ENCODE measurements at places on chromosomes 6 and 20. TPM values are rescaled to one million over a fixed set of nuclear protein-coding genes. Genes with fewer than 3 reads are reported as not detected.
A peak's percentile ranks its signal among the peaks of the same experiment; 100 is the strongest.

DNA sequence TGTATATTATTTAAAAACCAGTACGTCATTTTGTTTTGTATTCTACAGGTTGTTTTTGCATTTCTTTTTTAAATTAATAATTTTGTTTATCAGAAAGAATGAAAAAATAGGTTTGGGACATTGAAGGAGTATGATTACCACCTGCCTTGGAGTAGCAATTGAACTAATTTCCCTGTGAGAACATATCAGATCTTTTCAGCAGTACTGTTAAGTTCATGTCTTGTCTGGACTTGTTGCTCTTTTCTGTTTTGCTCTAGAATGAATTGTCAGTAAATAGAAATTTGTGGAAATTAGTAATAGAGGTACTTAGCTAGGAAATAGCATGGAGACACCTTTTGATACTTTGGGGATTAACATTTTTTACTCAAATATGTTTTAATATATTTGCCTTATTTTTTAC lies 24.3 kb downstream of the HSF2 start:
- no peak for DNase-seq

Gene HLA-DRB5
- total RNA-seq: 23.9 TPM

Gene CRIP3
- total RNA-seq: not detected

GRCh38 chr6:35024551-35025054 lies 116.5 kb downstream of the TCP11 start:
- DNase-seq: no peak

DNA sequence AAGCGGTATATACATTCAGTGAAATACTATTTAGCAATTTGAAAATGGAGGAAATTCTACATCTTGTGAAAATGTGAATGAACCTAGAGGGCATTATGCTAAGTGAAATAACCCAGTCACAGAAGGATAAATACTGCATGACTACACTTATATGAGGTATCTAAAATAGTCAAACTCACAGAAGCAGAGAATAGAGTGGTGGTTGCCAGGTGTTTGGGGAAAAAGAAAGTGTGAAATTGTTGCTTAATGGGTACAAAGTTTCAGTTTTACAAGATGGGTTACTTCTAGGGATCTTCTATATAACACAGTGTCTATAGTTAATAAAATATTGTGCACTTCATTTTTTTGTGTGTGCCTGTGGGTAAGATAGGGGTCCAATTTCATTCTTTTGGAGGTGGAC lies 1152.0 kb downstream of the EPHA7 start:
- no peak for DNase-seq

DNA sequence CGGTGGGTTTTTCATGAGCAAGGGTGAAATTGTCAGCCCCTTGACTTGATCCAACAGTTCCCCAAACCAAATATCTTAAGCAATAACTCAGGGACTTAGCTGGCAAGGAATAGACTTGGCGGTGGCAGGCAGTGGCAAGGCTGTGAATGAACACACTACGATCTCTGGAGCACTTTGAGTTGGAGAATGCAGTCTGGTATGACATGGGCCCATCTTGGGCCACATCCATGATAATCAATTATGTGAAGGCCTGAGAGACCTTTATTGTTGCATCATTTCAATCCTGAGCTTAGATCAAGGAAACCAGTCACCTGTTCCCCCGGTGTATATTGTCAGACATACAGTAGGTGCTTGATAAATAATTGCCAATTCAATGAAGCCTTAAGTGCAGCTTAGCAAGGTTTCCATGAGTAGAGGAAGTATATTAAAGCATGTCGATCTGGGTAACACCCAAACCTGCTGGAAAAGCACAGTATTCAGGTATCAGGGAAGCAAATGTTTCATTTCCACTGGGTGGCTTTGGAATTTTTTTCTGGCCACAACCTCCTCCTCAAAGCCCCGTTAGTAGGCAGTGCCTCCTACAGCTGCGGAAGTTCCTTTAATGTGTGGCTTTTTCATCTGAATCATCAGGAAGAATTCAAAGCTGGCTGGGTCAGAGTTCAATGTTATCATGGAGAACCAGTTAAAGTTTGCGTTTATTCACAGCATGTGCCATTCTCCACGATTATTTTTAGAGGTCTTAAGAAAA lies 10.2 kb downstream of the CASS4 start:
- DNase-seq: no peak

- no peak for DNase-seq
These were observed 85.7 kb downstream of the DST start for GRCh38 chr6:56556751-56557540.

- no peak for DNase-seq
These were observed 460.9 kb downstream of the GJA1 start for GRCh38 chr6:121896363-121896762.

- DNase-seq: no peak
These were observed 178.9 kb upstream of the SULF2 start for GRCh38 chr20:47964149-47964548.

Gene IER3
- total RNA-seq: 31.3 TPM

- no peak for DNase-seq
These were observed 1.1 kb downstream of the TULP1 start for GRCh38 chr6:35511562-35511941.

DNA sequence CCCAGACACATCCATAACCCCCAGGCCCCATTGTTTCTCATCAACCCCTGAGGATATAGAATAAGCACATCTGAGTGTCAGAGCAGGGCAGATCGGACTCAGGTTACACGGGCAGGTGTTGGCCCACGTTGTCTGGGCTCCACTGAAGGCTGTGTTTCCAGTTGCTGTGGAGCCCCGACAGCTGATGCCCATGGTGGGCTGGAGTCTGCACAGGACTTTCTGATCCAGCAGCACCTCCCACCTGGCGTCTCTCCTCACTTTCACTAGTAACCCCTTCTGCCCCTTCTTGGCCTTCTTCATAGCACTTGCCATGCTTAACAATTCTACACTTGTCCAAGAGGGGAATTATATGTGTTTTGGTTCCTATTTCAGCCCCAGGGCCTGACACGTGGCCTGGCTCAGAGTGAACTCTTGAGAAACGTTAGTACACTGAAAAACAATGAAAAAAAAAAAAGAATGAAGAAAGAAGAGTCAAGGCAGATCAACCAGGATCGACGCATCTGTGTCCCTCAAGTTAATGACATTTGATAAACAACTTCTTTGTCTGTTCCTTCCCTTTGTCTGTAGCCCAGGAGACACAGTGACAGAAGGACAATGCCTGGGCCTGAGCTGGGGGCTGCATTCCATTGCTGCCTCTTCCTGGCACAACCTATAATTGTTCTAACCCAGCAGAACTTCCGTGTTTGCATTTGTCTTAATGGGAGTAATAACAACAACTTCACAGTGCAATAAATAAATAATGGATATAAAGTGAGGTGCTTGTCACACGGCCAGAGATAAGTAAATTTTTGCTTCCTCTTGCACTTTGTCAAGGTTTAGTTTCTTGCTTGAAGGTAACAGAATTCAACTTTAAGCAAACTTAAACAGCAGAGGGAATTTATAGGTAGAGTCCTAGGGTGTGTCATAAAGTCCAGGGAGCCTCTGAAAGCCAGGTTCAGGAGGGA lies 224.2 kb upstream of the SSTR4 start:
- DNase-seq: no peak

Gene ZC2HC1B
- not detected for total RNA-seq

Gene CCDC170
- total RNA-seq: 1.1 TPM

DNA sequence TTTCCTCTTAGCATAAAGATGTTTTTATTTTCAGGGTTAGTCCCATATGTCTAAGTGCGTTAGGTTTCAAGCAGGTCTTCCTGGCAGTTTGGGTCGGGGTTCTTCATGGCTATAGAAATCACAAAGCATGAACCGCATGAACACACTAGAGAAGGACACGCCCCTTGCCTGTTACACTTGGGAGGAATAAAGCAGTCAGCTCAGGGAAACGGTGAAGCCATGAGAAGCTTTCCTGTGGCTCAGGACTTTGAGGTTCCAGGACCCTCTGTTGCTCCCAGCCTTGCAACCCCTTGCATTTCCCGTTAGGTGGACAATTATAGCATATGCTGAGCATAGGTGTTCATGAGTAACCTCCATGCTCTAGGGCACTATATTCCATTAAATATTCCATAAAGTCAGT lies 96.7 kb downstream of the SYCP2 start:
- peak; percentile 72 for DNase-seq

DNA sequence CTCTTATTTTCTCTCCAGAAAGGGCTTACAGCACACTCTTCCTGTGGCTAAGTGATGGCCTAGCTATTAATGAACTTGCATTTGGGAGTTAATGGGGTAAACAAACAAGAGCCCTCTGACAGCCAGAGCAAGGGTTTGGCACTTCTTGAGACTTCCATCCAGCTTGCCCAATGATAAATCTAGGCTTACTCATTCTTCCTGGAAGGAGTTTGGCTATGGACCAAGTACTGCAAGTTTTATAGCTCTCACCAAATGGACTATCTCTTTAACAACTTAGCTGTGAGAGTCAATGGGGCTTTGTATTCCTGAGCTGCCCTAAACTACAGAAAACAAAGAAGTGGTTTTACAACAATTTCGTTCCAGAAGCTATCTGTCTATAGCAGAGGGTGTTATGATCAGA lies 16.7 kb upstream of the PI3 start:
- DNase-seq: no peak

GRCh38 chr20:36008461-36009035 lies 40.2 kb downstream of the CNBD2 start:
- DNase-seq: no peak

Gene ADGRB3
- 0.39 TPM for total RNA-seq

DNA sequence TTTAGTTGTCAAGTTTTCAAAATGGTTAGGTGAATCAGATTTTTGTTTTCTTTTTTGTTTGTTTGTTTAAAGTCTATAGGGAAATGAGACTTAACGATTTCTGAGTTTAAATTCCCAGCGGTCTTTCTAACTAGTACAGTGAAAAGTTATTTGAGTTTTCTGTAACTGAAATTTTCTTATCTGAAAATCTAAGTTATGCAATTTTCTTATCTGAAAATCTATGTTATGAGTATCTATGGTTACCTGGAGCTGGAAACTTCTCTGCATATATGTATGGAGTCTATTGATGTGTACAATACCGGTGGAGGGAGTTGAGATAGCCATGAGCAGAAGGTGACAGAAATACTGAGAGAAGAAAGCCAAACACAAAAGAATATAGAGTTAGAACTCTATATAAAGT lies 102.6 kb downstream of the MANEA start:
- no peak for DNase-seq
